SHP77 (cell line): ENCODE measurements at places on chromosomes 2 and 18.

- no peak for DNase-seq
Observed at GRCh38 chr2:196244966-196245365, 73.6 kb upstream of the STK17B start.

DNA sequence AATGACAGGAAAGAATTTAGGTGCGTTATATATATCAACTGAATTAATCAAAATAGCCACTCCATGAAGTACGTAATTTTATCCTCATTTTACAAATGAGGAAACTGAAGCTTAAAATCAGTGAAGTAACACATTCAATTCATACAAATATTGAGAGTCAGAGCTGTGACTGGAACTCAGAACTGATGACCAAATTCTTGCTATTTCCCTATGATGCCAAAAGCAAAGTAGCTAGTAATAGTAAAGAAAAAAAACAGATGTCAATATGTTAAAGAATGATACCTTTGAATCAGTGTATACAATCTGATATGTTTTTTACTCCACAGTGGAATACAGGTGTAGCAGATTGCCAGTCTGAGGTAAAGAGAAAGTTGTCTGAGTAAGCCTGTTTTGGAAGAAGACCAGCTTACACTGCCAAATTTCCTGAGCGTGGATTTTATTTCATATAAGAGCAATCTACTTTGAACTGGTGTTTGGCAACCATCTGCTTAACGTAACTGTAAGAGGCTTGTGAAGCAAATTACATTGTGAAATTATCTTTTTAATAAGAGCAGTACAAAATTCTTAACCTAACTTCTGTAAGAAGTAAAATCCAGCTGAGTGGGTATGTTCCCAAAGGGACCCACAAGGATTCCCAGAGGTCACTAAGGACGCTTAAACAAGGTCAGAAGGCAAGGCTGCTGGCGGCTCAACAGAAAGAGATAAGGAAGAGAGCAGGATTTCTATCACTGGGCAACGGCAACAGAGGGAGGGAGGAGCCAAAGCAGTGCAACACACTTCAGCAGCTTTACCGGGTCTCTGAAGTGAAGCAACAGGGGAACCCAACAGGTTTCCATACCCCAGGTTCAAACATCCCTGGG, 85.6 kb downstream of the IKZF2 start:
- peak; percentile 55 for DNase-seq

DNA sequence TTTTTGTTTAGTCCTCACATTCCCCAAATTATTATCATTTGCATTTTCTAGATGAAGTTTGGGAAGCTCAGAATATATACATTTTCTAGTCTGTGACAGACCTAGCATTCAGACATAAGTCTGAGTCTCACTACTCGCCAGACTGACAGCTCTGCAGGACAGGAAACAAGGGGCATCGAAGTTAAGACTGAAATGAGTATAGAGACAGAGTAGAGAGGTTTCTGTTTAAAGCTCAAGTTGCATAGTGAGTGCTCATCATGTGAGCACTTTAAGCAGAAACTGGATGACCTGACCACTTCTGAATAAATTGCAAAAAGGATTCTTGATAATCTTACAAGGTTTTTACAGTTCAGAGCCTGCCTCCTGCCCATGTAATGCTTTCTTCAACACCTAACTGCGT, 1.1 kb downstream of the HADHB start:
- no peak for DNase-seq

DNA sequence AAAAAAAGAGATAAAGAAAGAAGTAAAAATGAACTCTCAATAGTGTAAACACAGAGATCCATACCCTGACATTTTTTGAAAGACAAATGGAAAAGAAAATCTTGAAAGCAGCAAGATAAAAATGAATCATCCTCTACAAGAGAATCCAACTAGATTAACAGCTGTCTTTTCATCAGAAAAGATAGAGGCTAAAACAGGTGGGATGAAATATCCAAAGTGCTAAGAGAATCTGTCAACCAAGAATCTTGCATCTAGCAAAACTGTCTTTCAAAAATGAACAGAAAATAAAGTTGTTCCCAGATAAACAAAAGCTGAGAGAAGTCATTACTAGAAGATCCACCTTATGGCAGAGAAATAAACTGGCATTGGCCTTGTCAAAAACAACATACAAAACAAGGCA, 117.3 kb upstream of the MAPRE2 start:
- DNase-seq, result no peak

- no peak for DNase-seq
Observed at GRCh38 chr2:127096718-127097470, 10.1 kb downstream of the BIN1 start.

DNA sequence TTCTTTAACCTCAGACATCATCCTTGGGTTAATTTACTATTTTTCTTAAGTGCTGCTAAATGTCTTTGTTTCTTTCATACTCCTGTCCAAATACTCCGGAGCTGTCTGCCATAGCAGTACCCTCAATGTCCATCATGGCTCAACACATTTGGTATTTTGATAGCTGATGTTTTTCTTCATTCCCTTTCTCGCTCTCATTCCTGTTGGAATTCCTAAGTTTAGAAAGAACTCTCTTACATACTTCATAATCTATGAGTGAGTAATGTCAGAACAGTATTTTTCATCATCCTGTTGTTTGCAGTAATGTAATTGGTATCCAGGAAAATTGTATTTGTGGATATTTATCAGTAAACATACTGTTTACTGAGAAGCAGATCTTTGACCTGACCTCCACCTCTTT, 282.9 kb downstream of the PTGR3 start:
- no peak for DNase-seq

GRCh38 chr2:37602702-37603101, 68.7 kb downstream of the CDC42EP3 start:
- DNase-seq, result no peak

GRCh38 chr2:109350526-109350925, 221.5 kb downstream of the SH3RF3 start:
- DNase-seq, result no peak

GRCh38 chr2:105294844-105295481, 34.6 kb downstream of the TGFBRAP1 start:
- DNase-seq, result no peak

DNA sequence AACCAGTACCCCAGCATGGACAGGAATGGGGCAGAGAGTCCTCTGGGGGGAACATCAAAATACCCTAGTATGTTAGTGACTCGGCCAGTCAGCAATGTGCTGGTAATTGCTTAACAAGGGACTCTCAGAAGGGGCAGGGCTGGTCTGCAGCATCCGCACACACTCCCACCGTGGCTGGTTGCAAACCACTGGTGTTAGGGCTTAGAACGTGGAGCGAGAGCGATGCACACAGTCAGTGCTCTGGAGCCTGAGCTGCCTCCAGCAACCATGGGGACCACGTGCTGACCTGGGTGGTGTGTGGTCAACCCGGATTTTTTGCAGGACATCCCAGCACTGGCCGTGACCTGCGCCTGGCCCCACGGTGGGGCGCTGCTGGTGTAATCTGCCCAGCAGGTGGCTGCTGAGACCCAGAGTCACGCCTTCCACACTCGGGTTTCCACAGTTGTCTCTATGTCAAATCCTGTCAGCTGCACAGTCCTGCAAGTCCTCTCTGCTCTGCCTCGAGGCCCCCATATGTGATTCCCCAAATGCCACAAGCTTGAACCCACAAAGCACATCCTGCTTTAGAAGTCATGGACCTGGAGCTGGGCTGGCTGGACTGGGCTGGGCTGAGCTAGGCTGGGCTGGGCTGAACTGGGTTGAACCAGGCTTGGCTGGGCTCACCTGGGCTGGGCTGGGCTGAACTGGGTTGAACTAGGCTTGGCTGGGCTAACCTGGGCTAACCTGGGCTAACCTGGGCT, 50.6 kb upstream of the GPC1 start:
- no peak for DNase-seq

DNA sequence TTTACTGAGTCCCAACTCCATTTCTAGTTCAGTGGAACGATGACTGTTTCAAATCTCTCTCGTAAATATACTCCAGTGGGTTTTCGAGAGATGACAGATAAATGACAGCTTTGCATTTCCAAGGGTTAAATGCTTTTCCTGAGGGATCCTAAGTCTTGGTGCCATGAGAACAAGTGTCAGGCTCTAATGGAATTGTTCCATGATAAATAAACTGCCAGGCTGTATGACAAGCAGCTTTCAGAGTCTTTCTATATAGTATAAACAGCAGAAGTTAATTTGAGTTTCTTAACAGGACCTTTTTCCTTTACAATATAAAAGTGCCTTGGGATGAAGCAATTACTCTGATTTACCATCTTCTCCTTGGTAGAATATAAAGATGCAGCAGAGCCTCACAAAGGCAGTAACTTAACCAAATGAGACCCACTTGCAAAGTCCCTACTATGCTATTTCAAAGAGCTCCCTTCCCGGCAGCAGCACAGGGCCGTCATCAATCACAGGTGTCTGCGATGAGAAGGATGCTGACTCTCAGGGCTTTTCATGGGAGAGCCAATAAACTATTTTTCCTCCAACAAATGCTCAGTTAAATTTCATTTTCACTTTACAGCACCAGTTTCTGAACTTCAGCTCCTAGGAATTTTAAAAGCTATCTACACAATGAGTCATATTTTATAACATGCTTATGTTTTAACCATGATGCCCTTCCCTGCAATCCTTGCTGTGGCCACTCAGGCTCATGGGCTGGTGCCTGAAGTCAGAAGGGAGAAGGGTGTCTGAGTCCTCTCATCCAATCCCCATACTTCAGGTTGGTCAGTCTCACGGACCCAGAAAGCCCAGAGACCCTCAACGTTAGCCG, 123.8 kb downstream of the AFF3 start:
- no peak for DNase-seq

- DNase-seq, result no peak
Observed at GRCh38 chr18:56517196-56517595, 121.2 kb downstream of the TXNL1 start.

GRCh38 chr2:5959836-5960820, 267.9 kb downstream of the SOX11 start:
- DNase-seq, result peak; percentile 66

- no peak for DNase-seq
Observed at GRCh38 chr18:28063271-28063761, 113.6 kb downstream of the CDH2 start.

GRCh38 chr2:48089644-48090043, 183.3 kb upstream of the FBXO11 start:
- no peak for DNase-seq

GRCh38 chr2:113216321-113216720, 42.5 kb downstream of the PSD4 start:
- no peak for DNase-seq

GRCh38 chr2:213161759-213162515, 10.5 kb upstream of the IKZF2 start:
- no peak for DNase-seq

DNA sequence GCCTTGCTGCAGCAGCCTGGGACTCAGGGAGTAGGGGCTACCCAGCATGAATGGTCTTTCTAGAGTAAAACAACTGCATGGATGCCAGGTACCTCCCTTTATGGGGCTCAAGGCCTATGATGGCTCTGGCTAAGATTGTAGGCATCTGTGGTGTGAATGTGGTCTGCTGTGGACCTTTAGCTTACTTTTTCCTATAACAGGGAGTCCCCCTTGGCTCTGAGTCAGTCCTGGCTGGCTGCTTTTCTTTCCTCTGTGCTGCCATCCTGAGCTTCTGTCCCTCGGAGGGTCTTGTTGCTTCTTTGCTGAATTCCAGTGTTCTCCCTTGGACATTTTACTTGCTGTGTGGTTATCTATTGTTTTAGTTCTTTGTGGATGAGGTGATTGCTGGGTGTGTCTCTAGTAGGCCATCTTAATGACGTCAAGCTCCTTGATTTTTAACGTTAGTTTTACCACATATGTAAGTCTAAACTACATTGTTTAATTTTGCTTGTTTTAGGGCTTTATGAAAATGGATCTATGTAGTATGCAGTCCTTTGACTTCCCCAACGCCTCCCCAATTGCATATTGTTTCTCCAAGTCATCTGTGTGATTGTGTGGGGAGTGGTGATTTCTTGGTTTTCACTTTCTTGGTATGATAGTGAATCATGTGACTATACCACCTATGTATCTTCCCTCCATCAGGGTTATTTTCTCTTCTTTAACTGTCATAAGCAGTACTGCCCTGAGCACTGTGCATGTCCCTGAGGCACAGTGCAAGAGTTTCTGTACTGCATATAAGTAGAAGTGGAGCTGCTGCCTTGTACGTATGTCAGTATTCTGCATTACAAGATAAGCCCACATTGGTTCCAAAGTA, 92.4 kb downstream of the NCK2 start:
- no peak for DNase-seq

DNA sequence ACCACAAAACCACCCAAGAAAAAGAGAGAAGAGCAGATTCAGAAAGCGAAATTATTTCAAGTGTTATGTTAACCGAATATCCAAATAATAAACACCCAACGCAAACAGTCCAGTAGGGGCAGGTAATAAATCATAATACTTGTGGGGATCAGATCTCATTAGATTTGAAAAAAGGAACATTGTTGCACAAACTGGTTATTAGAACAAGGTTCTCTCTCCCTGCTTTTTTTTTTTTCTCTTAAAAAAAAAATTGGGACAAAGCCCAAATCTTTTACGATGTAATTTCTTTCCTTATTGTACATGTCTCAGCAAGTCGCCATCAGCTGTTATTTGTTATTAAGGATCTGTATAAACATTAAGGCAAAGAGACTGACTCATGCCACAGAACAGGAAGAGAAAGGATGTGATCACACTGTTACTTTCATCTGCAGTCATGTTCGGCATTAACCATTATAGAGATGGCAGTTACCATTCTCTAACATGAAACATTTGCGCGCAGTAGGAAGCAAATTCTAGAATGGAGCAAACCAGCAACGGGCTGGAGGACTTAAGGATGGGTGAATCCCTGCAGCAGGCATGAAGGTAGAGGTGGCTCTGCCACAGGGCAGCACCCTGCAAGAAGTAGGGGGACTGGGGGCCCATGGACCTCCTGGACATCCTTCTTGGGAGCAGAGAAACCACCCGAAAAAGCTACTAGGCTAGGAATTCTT, 42.0 kb downstream of the EPHA4 start:
- DNase-seq, result peak; percentile 23

DNA sequence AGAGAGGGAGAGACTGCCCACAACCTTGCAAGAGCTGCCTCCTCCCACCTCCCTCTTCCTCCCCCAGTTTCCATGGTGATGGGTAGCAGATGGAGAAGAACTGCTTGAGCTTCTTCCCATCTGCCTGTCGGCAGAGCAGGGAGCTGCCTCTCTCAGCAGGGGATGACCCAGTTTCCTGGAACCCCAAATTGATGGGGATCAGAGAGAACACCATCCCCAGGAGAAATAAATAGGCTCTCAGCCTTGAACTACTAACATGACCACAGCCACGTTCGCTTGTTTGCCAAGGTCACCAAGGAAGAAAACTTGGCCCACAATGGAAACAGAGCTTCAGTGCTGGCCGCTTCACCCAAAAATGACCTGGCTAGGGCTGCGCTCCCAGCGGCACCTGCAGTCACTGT, 82.2 kb downstream of the ADD2 start:
- DNase-seq, result no peak

DNA sequence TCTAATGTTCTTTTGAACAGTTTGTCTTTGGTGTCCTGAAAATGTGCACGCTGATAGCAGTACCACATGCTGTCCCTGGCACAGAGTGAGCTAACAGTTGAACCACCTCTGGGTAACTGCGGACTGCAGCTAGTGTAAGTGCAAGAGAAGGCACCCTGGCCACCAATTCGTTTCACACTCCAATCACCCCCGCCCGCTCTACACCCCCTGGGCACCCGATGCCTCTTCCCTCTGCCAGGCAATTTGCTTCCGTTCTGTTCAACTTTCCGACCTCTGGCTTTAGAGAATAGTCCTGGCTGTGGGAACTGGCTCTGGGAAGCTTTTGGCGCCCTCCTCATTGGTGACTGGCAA, 1.4 kb downstream of the DOCK10 start:
- DNase-seq, result no peak
